ENCODE measurements at places on chromosomes 13 and 19.
A peak's percentile ranks its signal among the peaks of the same experiment; 100 is the strongest.

DNA sequence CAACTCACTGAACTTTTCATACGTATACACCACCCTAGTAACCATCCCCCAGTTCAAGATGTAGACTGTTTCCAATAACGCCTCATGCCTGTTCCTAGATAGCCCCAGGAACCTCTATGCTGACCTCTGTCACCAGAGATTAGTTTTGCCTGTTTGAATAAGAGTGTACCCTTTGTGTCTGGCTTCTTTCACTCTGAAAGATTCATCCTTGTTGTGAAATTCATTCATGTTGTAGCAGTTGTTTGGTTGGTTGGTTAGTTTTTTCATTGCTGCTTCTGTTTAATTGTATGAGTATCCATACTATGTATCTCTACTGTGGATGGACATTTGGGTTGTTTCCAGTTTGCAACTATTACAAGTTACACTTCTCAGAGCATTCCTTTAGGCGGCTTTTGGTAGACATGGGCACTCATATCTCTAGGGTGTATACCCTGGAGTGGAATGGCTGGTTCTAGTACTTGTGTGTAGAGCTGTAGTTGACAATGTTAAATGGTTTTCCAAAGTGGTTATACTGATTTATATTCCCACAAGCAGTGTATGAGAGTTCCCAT, 1.6 kb downstream of the RNASEH2B start:
- DNase-seq = no peak

- no peak for DNase-seq
Observed at GRCh38 chr19:5997371-5997770, 19.4 kb upstream of the RANBP3 start.

GRCh38 chr13:60869225-60869624, 472.2 kb downstream of the TDRD3 start:
- DNase-seq = no peak

- no peak for DNase-seq
Observed at GRCh38 chr13:109387471-109387870, 398.9 kb downstream of the IRS2 start.

GRCh38 chr19:50817941-50818858, 5.4 kb downstream of the KLK1 start:
- no peak for DNase-seq

DNA sequence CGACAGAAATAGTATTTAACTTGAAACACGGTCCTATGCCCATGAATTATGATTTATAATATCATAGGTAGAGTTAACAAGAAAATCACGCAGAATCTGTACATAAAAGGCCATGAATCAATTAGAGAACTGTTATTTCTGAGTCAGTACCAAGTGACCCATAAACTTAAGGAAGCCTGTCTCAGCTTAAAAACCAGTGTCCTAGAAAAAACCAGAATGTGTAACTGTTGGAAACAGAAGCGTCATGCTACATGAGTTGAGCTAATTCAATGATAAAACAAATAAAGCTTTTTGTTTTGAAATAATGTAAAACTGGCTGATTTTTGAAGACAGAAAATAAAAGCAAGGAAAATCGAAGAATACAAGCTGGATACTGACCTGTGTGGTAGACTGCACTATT, 34.8 kb upstream of the SGCG start:
- DNase-seq = peak; percentile 17

Measured in trophoblast cell (in vitro differentiated cells and primary cell).